ENCODE measurements at places on chromosomes 6 and 20.

DNA sequence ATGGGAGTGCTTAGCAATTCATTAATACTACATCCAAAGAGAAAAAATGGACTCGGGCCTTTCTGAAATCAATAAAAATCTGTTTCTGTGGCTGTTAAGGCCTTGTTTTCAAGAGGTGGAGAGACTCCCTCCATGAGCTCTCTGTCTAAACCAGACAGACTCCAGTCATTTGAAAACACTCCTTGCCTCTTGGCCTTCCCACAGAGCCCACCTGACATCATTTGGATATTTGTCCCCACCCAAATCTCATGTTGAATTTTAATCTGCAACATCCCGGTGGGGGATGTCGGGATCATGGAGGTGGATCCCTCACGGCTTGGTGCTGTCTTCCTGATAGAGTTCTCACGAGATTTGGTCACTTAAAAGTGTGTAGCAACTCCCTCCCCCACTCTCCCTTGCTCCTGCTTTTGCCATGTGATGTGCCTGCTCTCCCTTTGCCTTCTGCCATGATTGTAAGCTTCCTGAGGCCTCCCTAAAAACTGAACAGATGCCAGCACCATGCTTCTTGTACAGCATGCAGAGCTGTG, 226.3 kb downstream of the TBXT start:
- no peak for DNase-seq

DNA sequence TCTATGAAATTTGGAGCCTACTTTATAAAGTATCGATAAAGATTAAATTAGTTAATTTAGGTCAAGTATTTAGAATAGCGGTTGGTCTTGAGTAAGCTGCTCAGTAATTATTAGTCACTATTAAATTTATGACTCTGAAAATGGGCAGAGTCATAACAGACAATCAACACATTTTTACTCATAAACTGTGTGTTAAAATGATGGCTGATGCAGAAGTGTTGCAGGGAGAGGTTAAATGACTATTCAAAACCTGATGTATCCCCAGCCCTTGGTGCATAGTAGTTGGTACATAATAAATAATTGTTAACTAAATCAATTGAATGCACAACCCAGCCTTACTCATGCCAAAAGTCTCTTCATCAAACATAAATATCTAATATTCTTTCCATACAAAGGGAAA, 30.6 kb downstream of the HIVEP2 start:
- no peak for DNase-seq

DNA sequence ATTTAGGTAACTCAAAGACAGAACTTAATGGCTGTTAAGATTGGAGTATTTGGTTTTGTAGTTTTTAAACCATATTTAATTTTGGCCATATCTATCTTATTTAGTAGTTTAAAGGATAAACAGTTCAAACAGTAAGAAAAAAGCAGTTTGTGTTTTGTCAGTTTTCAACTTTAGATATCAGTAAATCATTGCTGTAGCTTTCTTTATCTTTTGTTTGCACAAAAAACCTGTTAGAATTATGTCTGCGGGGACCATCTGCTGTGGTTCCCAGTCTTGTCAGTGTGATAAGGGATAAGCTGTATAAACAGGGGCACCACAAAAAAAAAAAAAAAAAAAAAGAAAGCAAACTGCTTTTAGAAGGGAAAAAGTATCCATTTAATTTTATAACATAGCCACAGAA, 40.9 kb downstream of the CDKAL1 start:
- no peak for DNase-seq

DNA sequence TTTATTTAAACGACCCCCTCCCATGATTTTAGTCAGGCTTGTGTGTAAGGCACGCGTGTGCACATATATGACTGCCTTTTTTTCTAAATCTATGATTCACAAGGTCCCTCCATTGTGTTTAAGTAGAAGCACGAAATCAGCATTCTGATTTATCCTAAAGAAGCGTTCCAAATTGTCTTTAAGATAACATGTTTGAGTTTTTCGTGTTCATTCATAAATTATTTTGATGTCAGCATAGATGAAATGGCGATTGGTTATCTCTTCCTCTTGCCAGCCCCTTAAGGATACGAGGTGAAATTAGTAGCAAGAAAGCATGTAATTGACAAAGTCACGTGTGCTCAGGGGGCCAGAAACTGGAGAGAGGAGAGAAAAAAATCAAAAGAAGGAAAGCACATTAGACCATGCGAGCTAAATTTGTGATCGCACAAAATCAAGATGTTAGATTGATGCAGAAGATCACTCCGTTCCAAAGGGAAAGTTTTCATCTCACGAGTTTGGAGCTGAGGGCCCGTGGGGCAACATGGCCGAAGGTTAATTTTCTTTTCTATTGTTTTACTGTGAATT, at the start of gene LIN28B:
LIN28B (plus strand) TSS at position 377 of the 564 bp plus-strand sequence; CDS start at position 521, 144 bp downstream.
- DNase-seq = no peak
